ENCODE measurements at places on chromosomes 2 and 18. TPM values are rescaled to one million over a fixed set of nuclear protein-coding genes. Genes with fewer than 3 reads are reported as not detected.

DNA sequence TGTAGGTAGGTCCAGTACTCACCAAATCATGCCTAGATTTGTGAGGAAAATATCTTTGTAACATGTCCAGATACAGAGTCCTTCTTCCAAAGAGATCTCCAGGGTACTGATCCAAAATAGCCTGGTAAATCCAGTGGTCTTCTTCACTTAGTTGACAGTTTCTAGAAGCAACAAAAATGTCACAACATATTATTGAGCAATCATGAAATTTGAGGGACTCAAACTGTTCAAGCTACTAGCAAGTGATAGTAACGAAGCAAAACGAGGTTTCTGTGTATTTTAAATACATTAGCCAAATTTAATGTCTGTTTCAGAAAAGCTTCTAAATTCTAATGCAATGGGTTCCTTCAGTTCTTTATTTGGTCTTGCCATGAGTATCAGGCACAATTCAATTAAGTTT is 142.8 kb downstream of the CCDC148 start:
- no peak for DNase-seq

DNA sequence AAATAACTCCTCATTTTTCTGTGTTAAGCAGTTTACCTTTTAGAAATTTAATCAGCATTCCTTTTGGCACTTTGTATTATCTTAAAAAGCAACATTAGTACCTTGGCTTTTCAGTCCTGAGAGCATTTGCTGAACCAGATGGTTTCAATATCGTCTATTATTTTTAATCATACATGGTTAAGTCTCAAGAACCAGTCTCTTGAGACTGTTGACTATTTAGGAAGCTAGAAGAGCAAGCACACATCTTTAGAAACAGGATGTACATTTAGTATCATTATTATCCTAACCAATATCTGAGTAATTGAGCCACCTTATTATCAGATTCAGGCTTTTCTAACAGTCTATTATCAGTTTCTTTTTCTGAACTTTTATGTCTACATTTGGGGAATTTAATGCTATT is 28.2 kb upstream of the ZEB2 start:
- no peak for DNase-seq

RTP5 gene
- polyA plus RNA-seq = 5.2 TPM

NYAP2 gene
- polyA plus RNA-seq = 0.20 TPM

IHH gene
- polyA plus RNA-seq = not detected

DNA sequence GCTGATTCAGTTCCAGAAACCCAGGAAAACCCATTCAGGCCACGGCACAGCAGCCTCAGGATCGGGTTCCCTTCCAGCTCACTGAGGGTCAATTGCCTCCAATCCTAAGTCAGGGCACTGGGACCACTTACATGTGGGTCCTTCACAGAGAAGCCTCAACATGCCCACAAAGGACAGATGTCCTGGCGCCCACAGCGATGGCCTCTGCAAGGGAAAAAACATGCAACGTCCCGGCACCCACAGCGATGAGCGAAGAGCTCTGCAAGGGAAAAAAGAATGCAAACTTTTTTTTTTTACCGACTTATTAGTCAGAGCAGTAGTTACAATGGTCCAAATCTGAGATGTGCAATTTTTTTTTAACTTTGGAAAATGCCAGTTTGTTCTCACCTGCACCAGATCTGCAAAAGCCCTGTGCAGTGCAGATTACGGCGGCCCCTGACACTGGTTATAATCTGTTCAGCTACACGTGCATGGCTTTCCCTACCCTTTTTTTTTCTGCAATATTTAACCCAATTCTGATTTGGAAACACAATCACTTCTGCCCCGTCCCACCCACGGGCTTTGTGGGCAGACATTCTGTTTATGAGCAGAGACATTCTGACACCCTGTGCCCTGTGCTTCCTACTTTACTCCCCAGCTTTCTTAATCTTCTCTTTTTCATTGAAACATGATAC is 159.3 kb upstream of the SALL3 start:
- no peak for DNase-seq

GRCh38 chr18:24414349-24415003 is 12.0 kb upstream of the IMPACT start:
- no peak for DNase-seq

GRCh38 chr2:11566383-11566782 is 32.5 kb downstream of the GREB1 start:
- DNase-seq = no peak

- no peak for DNase-seq
These were observed 154.4 kb upstream of the CREB1 start for GRCh38 chr2:207375207-207375875.

GALNT5 gene
- not detected for polyA plus RNA-seq

- no peak for DNase-seq
These were observed 3.6 kb downstream of the PCYOX1 start for GRCh38 chr2:70261501-70261900.

MOB1A gene
- polyA plus RNA-seq = 18.6 TPM

DNA sequence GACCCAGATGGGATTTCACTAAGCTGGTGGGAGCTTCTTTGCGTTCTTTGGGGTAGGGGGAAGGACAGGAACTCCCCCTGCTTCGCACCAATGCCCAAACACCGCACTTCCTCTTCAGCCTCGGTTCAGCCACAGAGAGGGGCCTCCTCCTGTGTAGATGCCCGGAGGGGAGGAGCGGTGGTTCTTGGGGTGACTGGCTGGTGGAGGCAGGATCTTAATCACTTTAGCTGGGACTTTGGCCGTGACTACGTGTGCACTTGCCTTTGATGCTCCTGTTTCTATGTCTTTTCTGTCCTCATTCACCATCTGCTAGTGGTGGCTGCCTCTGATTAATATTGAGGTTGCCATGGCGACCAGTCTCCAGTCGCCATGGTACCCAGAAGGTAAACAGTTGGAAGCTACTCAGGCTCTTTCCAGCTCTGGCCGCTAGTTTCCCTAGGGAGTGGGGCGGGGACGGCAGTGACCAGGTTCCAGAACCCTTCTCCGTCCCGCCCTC is 1.9 kb downstream of the CNGA3 start:
- DNase-seq = peak; percentile 93

- DNase-seq = no peak
These were observed 899.7 kb upstream of the GCFC2 start for GRCh38 chr2:76610451-76610850.

- DNase-seq = no peak
These were observed 38.4 kb downstream of the SLC9A2 start for GRCh38 chr2:102657770-102658169.

COL4A3 gene
- polyA plus RNA-seq = 0.15 TPM

DNA sequence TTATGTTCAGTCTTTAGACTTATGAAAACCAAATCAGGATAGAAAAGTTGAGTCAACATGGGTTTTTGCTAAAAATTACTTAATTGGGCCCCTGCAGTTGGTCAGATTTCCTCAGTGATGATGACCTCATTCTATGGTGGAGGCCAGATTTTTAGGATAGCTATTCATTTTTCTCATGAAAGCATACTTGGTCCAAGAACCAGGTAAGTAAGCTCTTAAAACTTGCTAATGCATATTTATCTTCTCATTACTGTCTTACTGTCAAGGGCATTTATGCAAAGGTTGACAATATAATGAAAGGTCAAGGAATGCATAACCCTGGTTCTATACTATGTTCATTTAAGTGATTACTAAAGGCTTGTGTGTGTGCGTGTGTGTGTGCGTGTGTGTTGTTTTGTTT is 650.6 kb downstream of the SATB2 start:
- DNase-seq = no peak

GRCh38 chr2:180672377-180672776 is 308.0 kb upstream of the UBE2E3 start:
- DNase-seq = no peak

GRCh38 chr18:32271672-32272208 is 81.9 kb downstream of the MEP1B start:
- peak; percentile 17 for DNase-seq

DNA sequence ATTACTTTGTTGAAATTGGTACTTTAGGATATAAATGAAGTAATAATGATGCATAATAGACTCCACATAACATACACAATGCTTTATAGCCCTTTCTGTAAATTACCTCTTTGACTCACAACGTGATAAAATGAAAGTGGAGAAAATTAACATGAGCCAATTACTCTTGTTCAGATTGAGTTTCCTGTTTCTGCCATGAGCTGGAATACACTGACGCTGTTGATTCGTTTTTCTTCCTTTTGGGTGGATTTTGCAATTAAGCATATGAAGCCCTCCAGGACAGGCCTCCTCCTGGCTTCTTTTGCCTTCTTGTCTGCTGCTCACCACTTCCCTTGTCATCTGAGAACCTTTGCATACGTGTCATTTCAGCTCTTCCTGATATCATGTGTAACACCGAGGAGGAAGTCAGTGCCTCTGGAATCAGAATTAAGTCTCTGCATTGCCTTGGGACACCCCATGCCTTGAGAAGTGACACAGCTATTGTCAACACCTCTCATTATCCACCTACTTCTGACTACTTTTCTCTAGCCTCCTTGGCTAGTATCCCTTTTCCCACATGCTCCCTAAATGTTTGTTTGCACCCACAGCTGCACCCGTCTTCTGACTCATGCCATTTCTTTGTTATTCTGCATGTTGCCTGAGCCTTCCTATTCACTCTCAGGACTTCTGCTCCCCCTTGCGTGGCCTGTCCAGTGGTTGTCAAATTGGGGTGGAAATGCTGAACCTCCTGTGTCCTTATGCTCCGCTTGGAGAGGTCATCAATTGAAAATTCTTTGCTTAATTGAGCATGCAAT is 134.1 kb downstream of the FMNL2 start:
- no peak for DNase-seq
